ENCODE measurements at places on chromosomes 11 and 22. TPM values are rescaled to one million over a fixed set of nuclear protein-coding genes. Genes with fewer than 3 reads are reported as not detected.

ANKRD49 gene
- total RNA-seq, result 13.3 TPM

KRTAP5-11 gene
- not detected for total RNA-seq

- DNase-seq, result no peak
These were observed 437.0 kb downstream of the DYNC2H1 start for GRCh38 chr11:103546236-103546635.

DNA sequence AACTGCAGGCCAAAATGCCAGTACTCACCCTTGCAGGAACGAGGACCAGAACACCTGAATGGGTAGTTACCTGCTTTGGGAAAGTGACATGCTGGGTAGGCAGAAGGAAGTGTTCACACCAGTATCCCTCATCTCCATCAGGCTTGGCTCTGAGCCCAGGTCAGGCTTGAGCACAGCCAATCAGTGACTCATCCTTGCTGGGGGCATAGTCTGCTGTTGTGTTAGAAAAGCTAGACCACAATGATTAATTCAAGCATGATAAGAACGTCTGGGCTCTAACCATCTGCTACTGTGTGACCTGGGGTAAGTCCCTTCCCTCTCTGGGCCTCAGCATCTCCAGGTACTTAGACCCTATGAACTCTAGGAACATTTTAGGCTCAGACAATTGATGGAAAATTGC, 450.4 kb downstream of the MIAT start:
- DNase-seq, result peak; percentile 87

Measured in H4 (cell line).